ENCODE measurements at places on chromosomes 1 and 21.

GRCh38 chr1:159895836-159896545, 4.0 kb downstream of the CFAP45 start:
- DNase-seq: no peak

GRCh38 chr1:86154571-86155050, 2.0 kb downstream of the COL24A1 start:
- no peak for DNase-seq

- no peak for DNase-seq
Observed at GRCh38 chr1:54972436-54972835, 8.0 kb upstream of the TMEM61 start.

- DNase-seq: no peak
Observed at GRCh38 chr1:38084700-38085099, 38.1 kb upstream of the POU3F1 start.

DNA sequence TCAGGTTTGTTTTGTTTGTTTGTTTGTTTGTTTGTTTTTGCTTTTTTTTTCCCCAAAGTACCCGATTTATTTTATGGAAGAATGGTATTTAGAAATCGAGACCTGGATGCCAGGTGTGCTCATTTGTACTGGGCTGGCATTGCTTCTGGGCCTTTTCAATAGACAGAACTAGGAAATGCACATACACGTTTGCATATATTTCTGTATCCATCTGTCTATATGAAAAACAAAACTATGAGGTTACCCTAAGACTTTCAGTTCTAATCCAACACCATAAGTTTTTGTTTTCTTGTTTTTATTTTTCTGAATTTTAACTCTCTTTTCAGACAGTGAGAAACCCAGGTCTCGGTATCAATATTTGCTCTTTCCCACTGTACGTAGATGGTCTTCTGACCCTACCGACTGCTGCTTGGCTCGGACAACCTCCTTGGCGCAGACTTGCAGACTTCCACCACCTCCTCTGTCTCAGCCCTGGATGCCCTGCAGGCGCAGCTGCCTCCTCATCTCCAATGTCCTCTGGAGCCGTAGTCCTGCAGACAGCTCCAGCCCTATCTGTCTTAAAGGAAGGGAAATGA, 171.7 kb downstream of the NEK7 start:
- no peak for DNase-seq

DNA sequence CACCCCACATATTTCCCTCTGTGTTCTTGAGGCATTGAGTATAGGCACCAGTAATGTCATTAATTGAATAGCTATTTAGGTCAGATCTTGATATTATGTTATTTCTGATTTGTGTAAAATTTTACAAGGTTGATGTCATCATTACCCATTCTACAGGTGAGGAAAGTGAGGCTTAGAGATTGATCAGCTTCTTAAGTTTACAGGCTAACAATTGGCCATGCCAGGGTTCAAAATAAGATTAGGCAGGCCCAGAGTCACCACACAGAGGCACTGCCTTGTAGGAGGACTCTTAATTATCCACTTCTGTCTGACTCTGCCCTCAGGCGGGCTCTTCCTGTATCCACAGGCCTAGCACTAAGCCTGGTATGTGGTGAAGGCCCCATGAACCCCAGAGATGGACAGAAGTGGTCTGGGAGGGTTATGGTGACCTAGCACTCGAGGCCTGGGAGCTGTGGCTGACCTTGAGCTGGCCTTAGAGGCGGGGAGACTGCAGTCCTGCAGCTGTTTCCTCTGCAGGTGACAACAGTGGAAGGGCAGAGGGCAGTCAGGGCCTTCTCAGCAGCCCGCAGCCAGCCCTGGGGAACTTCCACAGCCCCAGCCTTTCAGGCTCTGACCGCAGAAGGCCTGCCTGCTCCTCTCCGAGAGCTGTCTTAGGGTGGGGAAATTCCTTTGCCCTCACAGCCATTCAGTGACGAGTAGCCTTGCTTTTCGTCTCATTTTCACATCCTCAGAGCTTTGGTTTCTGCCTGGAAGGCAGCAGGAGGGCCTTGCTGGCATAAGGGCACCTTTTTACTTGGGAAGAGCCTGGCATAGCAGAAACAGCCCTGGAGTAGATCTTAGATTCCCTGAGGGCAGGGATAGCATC, 12.2 kb downstream of the ZDHHC18 start:
- no peak for DNase-seq

- DNase-seq: no peak
Observed at GRCh38 chr1:228513236-228513900, 26.2 kb downstream of the RNF187 start.

DNA sequence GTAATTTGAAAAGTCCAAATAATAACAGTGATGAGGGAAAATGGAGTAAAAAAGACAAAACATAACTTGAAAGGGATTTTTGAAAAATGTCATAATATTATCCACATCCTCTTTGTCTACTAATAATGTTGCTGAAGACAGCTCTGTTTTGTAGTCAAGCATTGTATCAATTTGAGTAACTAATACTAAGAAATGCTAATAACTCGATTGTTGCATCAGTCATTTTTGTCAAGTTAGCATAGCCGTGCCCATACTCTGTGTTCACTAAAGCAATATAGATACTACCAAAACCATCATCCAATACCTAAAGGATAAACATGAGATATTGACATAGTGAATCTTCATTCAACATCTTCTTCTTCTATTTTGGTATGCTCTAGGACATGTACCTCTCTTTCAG, 17.3 kb downstream of the PDC start:
- no peak for DNase-seq

- no peak for DNase-seq
Observed at GRCh38 chr1:20578721-20579395, 10.0 kb upstream of the CDA start.

- no peak for DNase-seq
Observed at GRCh38 chr1:182968151-182968741, 15.3 kb upstream of the SHCBP1L start.

DNA sequence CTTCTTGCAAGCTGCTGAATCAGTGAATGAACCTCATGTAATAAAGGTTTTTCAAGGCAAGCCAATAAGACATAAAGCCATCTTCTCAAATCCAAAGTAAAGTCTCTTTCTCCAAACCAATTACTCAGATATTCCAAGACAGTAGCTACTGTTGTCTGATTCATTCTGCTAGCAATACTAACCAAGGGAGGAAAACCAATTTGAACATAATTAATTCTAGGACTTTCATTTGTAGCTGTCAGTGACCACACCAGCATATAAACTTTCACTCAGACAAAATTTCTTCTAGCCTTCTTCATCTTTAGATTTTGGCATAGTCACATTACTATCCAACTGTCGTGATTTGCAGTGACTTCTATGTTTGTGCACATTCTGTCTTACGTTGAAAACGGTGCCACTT, 10.5 kb upstream of the INTS3 start:
- DNase-seq: no peak

GRCh38 chr1:93801471-93801870, 77.5 kb downstream of the DNTTIP2 start:
- no peak for DNase-seq

- no peak for DNase-seq
Observed at GRCh38 chr1:43952731-43953346, 6.1 kb downstream of the IPO13 start.

DNA sequence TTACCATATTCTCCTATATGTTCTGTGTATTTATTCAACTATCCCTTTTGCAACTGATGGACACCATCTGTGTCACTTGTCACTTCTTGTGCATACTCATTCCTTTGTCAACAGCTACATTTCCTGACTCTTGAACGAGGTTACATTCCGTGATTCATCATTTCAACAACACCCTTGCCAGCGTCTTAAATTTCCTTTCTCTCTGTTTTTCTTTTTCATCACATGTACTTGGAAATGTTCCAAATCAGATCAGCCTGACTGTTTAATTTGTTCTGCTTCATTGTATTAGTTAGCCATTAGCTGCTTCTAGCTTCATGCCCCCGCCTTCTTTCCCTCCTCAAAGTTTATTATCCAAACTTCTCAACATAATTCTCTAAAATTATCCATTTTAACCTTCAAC, 173.0 kb downstream of the ADGRL4 start:
- DNase-seq: no peak

DNA sequence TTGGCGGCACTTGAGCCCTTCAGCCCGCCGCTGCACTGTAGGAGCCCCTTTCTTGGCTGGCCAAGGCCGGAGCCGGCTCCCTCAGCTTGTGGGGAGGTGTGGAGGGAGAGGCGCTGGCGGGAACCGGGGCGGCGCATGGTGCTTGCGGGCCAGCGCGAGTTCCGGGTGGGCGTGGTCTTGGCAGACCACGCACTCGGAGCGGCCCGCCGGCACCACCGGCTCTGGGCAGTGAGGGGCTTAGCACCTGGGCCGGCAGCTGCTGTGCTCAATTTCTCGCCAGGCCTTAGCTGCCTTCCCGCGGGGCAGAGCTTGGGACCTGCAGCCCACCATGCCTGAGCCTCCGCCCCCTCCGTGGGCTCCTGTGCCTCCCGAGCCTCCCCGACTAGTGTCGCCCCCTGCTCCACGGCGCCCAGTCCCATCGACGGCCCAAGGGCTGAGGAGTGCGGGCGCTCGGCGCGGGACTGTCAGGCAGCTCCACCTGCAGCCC, 673.7 kb upstream of the BRINP3 start:
- no peak for DNase-seq

GRCh38 chr1:171576144-171576543, 45.9 kb upstream of the MYOCOS start:
- DNase-seq: no peak

Measured in stimulated activated CD4-positive, alpha-beta T cell treated with anti-CD3 and anti-CD28 coated beads, Interleukin-1b, Interleukin-23, amount 100 ng/mL, for 1 hour (primary cell).